Activated naive CD8-positive, alpha-beta T cell treated with anti-CD3 and anti-CD28 coated beads, Interleukin-2, amount 10 ng/mL, durations not matched to agents 7 days and 5 days (primary cell): ENCODE measurements at places on chromosomes 6 and 20.
A peak's percentile ranks its signal among the peaks of the same experiment; 100 is the strongest.

DNA sequence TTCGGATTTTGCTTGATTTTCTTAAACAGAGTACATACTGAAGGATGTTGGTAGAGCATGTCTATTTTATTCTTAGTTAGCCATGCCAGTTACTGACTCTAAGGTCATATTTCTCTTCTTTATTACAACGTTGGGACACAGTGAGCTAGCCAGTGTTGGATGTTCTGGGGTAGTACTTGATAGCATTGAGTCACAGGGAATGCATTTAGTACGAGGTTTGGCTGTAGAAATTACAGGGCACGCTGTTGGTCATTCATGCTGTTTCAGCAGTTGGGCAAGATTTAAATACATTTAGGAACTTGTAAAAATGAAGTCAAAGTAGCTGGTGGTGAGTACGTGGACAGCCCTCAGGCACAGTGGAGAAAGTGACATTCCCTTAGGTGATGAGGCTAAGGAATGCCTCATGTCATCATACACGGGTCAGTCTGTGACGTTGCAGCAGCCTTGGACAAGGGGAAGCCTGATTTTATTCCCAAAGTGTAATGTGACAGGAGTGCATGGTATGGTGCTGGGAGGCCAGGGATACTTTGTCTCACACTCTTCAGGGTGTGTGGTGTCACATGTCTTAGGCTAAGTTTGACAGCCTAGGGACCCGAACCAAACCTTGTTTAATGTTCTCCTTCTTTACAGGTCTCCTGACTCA lies 57.7 kb upstream of the SLC22A1 start:
- H3K4me1 ChIP-seq: peaks cover 15% of the 10 kb centered on the region
- peaks cover 2% of the 10 kb centered on the region for H3K27me3 ChIP-seq
- H3K36me3 ChIP-seq: peaks cover 52% of the 10 kb centered on the region
- no peak for DNase-seq
- H3K27ac ChIP-seq: no peak overlapping the region

DNA sequence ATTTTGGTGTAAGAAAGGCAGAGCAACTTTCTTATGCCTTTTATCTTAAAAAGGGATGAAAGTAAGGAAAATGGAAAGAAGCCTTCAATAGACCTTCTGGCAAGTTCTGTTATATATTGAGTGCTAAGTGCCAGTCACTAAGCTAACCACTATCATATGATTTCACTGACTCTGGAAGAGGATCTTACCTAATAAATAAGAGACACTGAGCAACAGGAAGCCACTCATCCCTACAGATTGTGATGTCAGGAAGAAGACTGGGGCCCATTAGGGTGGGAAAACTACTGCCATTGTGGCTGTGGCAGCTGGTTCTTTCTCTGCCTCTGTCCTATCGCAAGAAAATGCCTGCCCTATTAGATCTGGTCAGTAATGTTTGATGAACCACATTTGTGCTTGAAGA lies 89.6 kb downstream of the AIG1 start:
- H3K4me3 ChIP-seq: no peak overlapping the region
- no peak for DNase-seq
- peaks cover 3% of the 10 kb centered on the region for H3K4me1 ChIP-seq
- H3K36me3 ChIP-seq: peaks cover 13% of the 10 kb centered on the region
- no peak overlapping the region for H3K27ac ChIP-seq
- H3K27me3 ChIP-seq: no peaks in the 10 kb centered on the region

GRCh38 chr6:15798533-15799255 lies 135.9 kb upstream of the DTNBP1 start:
- H3K27me3 ChIP-seq: peaks cover under 1% of the 10 kb centered on the region
- H3K4me1 ChIP-seq: no peaks in the 10 kb centered on the region
- no peaks in the 10 kb centered on the region for H3K36me3 ChIP-seq
- H3K4me3 ChIP-seq: no peak overlapping the region
- no peak overlapping the region for H3K27ac ChIP-seq

DNA sequence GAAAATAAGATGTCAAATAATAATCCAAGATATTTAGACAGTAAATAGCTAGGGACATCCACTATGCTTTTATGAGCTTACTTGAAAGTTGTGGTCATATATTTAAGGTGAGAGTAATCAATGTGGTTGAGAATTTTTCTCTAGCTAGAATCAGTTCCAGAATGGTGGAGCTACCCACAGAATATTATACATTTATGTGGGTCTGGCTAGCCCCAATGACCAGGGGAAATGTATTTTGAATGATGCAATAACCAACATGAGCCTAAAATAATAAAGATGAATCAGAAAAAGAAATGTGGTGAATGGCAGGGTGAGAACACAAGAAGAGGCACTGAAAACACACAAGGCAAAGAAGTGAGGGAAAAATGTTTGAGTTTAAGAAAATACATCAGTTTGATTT lies 325.7 kb downstream of the TBC1D32 start:
- no peaks in the 10 kb centered on the region for H3K36me3 ChIP-seq
- no peak overlapping the region for H3K4me3 ChIP-seq
- DNase-seq: no peak
- no peak overlapping the region for H3K27ac ChIP-seq
- H3K27me3 ChIP-seq: no peaks in the 10 kb centered on the region
- H3K4me1 ChIP-seq: no peaks in the 10 kb centered on the region

DNA sequence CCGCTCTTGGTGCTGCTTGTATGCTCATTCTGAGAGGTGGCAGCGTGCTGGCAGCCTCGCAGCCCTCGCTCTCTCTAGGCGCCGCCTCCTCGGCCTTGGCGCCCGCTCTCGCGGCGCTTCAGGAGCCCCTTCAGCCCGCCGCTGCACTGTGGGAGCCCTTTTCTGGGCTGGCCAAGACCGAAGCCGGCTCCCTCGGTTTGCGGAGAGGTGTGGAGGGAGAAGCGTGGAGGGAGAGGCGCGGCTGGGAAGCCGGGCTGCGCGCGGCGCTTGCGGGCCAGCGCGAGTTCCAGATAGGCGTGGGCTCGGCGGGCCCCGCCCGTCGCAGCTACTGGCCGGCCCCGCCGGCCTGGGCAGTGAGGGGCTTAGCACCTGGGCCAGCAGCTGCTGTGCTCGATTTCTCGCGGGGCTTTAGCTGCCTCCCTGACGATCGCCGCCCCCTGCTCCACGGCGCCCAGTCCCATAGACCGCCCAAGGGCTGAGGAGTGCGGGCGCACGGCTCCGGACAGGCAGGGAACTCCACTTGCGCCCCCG lies 19.5 kb upstream of the FAM8A1 start:
- peaks cover 21% of the 10 kb centered on the region for H3K27me3 ChIP-seq
- peaks cover 5% of the 10 kb centered on the region for H3K4me1 ChIP-seq
- DNase-seq: peak; percentile 41
- no peaks in the 10 kb centered on the region for H3K36me3 ChIP-seq
- H3K4me3 ChIP-seq: peak overlapping the region; percentile 68

- H3K27ac ChIP-seq: no peak overlapping the region
- H3K4me3 ChIP-seq: no peak overlapping the region
- H3K36me3 ChIP-seq: no peaks in the 10 kb centered on the region
Observed at GRCh38 chr20:19913927-19914614, 103.1 kb upstream of the NAA20 start.

- peaks cover 56% of the 10 kb centered on the region for H3K27me3 ChIP-seq
- peaks cover 18% of the 10 kb centered on the region for H3K4me1 ChIP-seq
- H3K36me3 ChIP-seq: no peaks in the 10 kb centered on the region
- no peak for DNase-seq
Observed at GRCh38 chr20:44004306-44004915, 89.8 kb downstream of the TOX2 start.

- H3K36me3 ChIP-seq: no peaks in the 10 kb centered on the region
- no peak for DNase-seq
- no peak overlapping the region for H3K4me3 ChIP-seq
- no peaks in the 10 kb centered on the region for H3K27me3 ChIP-seq
- H3K27ac ChIP-seq: no peak overlapping the region
Observed at GRCh38 chr6:114940181-114940580, 597.4 kb upstream of the HS3ST5 start.

- peaks cover 6% of the 10 kb centered on the region for H3K27me3 ChIP-seq
- no peak for DNase-seq
- no peak overlapping the region for H3K27ac ChIP-seq
- H3K36me3 ChIP-seq: no peaks in the 10 kb centered on the region
Observed at GRCh38 chr20:56579301-56579710, 46.3 kb downstream of the FAM209B start.

DNA sequence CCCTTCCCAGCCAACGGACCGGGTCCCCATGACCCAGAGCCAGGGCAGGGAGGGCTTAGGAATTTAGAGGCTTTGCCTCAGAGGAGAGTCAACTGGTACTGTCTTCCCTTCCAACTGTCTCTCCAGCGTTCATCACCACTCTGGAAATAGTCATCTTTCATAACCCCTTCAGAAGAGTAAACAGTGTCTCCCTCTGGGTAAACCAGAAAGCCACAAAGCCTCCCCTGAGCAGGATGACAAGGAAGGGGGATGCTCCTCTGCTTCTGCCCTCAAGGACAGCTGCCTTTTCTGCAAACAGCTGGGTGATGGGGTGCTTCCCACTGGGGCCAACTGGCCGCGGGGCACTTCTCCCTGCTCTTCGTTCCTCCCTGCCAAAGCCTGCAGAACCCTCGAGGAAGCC lies 90.1 kb downstream of the PSMG4 start:
- H3K4me1 ChIP-seq: peaks cover 5% of the 10 kb centered on the region
- H3K27me3 ChIP-seq: peaks cover 5% of the 10 kb centered on the region
- no peak overlapping the region for H3K4me3 ChIP-seq
- H3K36me3 ChIP-seq: no peaks in the 10 kb centered on the region
- DNase-seq: no peak

GRCh38 chr20:9344083-9344920 lies 170.1 kb upstream of the LAMP5 start:
- H3K4me1 ChIP-seq: no peaks in the 10 kb centered on the region
- H3K36me3 ChIP-seq: no peaks in the 10 kb centered on the region
- DNase-seq: no peak
- no peak overlapping the region for H3K27ac ChIP-seq

DNA sequence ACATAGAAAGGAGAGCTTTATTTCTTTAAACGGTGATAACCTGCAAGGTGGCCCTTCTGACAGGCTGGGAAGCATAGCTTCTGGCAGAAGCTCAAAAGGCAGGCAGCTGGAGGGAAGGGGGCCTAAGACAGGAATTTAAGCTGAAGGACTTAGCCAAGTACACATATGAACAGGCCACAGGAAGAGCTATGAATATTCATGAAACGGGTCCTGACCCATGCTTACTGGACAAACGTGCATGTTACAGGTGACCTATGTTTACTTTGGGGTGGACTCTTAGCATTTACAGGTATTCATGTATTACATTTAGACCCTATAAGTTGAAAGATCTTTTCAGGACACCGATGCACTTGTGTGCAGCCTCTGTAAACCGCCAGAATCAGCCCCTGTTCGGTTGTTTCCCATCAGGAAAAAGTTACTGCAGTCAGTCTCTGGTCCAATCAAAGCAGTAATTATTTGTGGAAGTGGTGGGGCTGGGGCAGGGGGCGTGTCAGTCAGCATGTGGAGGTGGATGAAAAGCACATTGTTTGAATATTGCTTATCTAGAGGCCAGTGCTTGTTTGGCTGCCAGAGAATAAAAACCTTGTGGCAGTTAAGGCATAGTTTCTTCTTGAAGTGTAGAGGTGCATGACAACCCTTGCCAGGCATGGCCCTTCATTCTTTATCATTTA lies 2.9 kb upstream of the GZF1 start:
- no peak for DNase-seq
- peaks cover 19% of the 10 kb centered on the region for H3K4me1 ChIP-seq
- H3K36me3 ChIP-seq: peaks cover 9% of the 10 kb centered on the region
- H3K27me3 ChIP-seq: no peaks in the 10 kb centered on the region
- peak overlapping the region; percentile 96 for H3K27ac ChIP-seq
- H3K4me3 ChIP-seq: no peak overlapping the region

GRCh38 chr6:139533573-139534471 lies 159.4 kb upstream of the CITED2 start:
- H3K36me3 ChIP-seq: peaks cover 3% of the 10 kb centered on the region
- peak overlapping the region; percentile 93 for H3K27ac ChIP-seq
- H3K4me3 ChIP-seq: peak overlapping the region; percentile 16
- peaks cover 25% of the 10 kb centered on the region for H3K4me1 ChIP-seq
- DNase-seq: no peak

DNA sequence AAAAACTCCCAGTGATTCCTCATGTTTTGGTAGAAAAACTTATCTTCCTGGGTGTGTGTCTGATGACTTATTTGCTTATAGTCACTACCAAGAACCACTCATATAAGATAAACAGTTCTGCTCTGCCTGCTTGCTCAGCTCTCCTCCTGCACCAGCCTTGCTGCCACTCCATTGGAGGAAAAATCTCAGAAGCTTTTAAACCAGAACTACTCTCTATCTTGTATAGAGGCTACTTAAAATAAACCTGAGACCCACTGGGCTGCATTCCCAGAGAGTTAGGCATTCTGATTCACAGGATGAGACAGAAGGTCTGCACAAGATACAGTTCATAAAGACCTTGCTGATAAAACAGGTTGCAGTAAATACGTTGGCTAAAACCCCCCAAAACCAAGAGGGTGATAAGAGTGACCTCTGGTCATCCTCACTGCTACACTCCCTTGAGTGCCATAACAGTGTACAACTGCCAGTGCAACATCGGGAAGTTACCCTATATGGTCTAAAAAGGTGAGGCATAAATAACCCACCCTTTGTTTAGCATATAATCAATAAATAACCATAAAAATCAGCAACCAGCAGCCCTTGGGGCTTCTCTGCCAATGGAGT lies 728.3 kb downstream of the EPHA7 start:
- no peaks in the 10 kb centered on the region for H3K27me3 ChIP-seq
- H3K36me3 ChIP-seq: no peaks in the 10 kb centered on the region
- H3K27ac ChIP-seq: no peak overlapping the region
- DNase-seq: no peak

DNA sequence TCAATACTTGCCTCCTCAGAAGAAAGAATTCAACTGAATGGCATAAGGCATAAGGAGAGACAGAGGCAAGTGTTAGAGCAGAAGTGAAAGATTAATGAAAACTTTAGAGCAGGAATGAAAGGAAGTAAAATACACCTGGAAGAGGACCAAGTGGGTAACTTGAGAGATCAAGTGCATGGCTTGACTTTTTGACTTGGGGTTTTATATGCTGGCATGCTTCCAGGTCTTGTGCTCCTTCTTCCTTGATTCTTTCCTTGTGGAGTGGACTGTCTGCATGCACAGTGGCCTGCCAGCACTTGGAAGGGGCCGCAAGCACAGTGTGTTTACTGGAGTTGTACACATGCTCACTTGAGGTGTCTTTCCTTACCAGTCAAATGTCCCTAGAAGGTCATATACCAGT lies 222.1 kb upstream of the UFL1 start:
- H3K36me3 ChIP-seq: no peaks in the 10 kb centered on the region
- no peak overlapping the region for H3K4me3 ChIP-seq
- H3K27ac ChIP-seq: no peak overlapping the region
- peaks cover 3% of the 10 kb centered on the region for H3K27me3 ChIP-seq
- no peaks in the 10 kb centered on the region for H3K4me1 ChIP-seq
